Transverse colon (tissue), 4 donors: ENCODE measurements at places on chromosomes 13 and 19.

DNA sequence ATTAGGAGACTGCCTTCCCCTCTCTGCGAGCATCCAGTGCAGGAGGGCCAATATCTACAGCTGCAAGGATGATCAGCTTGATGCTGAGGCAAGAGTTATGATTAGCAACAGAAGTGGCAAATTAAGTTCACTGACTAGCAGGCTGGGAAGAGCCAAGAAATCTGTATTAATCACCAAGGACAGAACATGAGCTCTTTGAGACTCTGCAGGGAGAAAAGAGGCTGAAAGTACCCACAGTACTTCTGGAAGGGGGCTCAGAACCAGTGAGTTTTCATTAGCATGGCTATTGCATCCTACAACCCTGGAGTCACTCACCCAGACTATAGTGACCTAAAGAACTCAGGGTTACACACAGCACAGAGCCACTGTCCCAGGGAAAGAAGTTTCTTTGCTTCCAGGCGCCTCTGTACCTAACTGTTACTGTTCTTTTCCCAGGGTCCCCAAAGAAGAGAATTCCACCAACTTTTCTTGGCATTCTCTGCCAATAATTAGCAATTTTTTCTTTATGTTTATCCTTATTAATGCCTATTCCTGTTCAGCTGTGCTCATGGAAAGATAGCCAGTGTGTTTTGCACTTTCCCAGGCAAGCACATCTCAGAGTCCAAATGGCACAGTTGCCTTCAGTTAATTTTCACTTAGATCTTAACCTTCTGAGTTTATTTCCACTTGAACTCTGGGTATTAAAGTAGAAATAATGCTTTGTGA is 25.8 kb upstream of the MEDAG start:
- DNase-seq, result no peak

GRCh38 chr13:42548731-42549551 is 25.0 kb upstream of the TNFSF11 start:
- peak; percentile 29 for DNase-seq

GRCh38 chr19:1491114-1491848 is at the start of gene REEP6:
Gene REEP6 (plus strand): TSS chr19:1491181. CDS start chr19:1491270, 89 bp downstream.
- no peak for DNase-seq

- DNase-seq, result no peak
Measured at GRCh38 chr13:43614063-43614462, 172.7 kb downstream of the ENOX1 start.

DNA sequence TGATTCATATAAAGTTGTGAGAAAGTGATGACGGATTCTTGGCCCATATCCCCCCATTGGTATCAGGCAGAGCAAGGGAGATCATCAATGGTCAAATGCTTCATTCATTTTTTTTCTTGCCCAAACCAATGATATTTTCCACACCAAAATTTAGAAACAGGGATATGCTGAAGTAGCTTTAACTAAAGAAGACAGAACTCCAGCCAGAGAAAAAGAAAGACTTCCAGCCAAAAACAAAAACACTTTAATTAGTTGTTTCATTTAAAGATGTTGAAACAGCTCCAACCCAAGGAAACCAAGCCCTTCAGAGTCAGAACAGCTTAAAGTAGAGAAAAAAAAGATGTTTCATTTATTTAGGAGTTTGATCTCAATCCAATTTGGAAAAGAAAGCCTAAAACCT is 358.9 kb upstream of the NBEA start:
- DNase-seq, result no peak

DNA sequence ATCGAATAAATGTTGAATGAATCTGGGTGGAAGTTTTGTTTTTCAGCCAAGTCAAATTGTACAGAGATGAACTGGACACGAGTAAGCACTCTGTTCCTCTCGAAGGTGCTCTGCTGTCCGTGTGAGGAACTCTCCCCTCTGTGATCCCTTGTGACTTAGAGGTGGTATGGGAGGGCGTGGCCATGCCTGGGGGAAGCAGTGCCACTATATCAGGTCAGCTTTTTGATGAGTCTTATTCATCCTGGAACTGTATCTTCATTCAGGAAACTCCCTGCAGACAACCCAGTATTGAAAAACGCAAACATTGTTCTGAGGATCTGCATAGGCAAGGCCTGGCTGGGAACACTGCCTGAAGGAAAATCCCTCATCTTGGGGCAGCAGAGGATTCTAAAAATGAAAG is 45.7 kb upstream of the FLT1 start:
- no peak for DNase-seq

DNA sequence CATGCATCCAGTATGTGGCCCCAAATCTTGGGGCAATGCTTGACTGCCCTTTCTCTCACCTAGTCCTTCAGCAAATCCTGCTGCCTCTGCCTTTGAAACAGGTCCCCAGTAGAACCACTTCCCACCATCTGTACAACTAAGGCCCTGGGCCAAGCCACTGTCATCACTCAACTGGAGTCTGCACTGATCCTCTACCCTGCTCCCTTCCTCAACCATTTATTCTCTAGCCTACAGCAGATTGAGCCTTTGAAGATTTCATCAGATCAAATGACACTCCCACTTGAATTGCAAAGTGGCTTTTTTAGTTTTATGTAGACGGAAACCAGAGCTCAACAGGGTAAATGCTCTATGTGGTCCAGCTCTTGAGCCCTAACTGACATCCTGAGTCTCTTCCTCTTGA is 43.5 kb downstream of the ATP8A2 start:
- no peak for DNase-seq

DNA sequence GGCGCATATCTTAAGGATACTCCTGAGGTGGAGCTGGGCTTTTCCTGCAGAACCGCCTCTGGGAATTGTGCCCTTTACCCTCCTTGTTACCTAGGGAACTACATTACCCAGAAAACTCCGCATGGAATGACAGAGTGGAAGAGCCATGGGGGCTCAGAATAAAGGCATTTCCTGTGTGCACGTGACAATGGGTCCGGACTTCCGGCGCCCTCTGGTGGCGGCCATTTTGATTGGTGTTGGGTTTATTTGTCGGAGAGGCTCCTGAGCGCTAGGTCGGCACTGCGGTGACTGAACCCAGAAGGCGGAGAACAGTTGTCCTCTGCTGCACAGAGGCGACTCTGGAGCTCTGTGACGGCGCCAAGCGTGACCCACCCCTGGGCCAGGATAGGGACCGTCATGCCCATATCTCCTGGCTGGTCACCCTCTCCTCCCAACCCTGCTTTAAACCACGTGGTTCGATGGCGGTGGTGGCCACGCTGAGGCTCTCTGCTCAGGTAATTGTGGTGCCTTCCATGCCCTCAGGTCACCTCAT is at the start of gene ZNF587B:
Gene ZNF587B, plus strand, starts transcription at position 229 of the 532 bp plus-strand sequence. Its CDS starts 230 bp downstream, at position 459.
- peak; percentile 64 for DNase-seq

- no peak for DNase-seq
Measured at GRCh38 chr13:33303855-33304597, 18.5 kb upstream of the STARD13 start.

- no peak for DNase-seq
Measured at GRCh38 chr13:28705461-28706083, 13.2 kb downstream of the SLC46A3 start.

DNA sequence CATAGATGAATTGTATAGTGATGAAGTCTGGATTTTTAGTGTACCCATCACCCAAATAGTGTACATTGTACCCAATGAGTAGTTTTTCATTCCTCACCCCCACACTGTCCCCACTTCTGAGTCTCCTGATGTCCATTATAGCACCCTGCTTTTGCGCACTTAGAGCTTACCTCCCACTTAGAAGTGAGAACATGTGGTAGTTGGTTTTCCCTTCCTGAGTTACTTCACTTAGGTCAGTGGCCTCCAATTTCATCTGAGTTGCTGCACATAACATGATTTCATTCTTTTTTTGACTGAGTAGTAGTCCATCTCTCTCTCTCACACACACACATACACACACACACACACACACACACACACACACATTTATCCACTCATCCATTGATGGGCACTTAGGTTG is 43.2 kb upstream of the ALOX5AP start:
- DNase-seq, result no peak

GRCh38 chr13:62613819-62614218 is 1198.2 kb upstream of the PCDH20 start:
- DNase-seq, result no peak

DNA sequence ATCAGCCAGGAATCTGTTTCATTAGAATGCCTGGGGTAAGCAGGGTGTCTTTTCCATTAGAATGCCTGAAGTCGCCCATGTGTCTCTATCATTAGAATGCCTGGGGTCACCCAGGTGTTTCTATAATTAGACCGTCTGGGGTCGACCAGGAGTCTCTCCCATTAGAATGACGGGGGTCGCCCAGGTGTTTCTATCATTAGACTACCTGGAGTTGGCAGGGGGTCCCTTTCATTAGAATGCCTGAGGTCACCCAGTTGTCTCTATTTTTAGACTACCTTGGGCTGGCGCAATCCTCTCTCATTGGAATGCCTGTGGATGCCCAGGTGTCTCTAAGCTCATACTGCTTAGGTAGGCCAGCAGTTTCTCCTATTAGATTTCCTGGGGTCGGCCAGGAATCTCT is 1447.6 kb downstream of the UQCRFS1 start:
- no peak for DNase-seq

DNA sequence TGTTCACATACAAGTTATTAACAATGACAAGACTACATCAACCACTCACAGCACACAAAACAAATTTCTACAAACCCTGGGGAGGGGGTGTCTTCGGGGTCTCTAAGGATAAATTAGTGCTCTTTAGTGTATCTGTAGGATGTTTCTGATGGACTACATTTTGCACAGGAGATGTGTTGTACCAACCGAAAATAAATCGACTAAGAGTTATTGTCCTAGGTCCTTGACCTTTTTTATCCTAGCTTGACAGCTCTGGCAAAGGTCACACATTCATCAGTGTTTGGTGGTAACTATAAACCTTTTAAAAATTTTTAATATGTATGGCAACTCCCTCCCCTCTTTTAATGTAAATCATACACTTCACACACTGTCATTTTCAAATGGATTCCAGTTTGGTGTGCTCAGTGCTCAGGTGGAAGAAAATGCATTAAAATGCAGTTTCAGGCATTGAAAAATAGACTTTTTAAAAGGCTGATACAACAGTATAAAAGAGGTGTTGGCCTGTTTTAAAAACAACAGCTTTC is 7.7 kb downstream of the ZIC5 start:
- no peak for DNase-seq

GRCh38 chr13:21405309-21405708 is 53.8 kb downstream of the ZDHHC20 start:
- no peak for DNase-seq

DNA sequence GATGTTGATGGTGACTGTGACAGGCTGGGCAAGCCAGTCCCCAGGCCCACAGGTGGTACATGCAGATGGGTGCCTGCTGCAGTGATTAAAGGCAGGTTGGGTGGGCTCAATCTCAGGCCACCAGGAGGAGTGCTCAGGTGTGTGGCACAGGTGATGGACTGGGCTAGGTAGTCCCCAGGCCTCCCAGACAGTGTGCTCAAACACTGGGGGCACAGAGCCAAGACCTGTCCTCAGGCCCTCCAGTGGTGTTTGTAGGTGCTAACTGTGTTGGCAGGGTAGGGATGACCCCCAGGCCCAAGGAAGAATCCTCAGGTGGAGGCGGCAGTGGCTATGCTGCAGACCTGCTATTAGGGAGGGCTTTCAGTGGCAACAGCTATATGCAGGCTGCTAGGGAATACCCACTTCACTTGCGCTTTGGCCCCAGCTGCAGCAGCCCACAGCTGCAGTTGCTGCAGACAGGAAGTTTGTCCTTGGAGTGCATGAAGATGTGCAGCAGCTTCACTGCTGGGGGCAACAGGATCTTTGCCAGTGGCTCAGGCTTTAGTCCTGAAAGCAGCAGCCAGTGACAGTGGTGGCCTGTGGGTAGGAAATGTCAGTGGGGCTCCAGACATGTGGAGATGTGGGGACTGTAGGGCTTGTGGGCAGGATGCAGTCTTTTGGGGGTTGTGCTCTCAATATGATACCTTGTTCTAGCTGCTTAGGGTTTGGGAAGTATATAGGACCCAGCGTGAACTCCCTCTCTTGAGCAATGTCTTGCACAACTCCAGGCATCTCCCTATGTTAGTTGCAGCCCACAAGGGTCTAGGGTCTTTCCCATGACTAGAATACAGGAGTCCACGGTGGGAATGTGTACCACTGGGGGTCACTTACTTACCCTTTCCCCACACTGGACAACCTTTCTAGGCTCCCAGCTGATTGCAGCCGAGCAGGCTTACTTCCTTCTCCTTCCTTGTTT is 54.1 kb upstream of the MLNR start:
- DNase-seq, result no peak

DNA sequence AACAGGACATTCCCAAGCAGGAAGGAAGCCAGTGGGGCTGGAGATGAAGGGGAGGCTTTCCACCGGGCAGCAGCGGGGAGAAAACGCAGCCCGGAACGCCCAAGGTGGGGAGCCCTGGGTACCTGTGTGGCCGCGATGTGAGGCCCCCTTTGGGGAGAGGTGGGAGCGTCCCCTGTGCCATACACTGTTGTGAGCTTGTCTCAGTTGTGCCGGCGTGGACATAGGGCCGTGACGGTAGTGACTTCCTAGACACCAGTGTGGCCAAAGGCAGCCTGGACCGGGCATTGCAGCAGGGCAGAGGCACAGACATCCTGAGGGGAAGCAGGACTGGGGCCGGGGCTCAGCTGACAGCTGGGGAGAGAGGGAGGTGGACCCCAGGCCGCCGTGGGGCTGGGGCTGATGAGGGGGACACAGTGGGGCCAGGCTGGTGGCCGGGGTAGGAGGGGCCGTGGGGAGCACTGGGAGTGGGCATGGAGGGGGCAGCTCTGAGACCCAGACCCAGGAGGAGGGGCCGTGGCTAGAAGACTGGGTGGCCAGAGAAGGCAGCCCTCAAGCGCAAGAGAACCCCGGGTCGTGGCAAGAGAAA is 38.5 kb upstream of the TFDP1 start:
- DNase-seq, result peak; percentile 4

GRCh38 chr13:42354241-42355091 is 82.5 kb downstream of the AKAP11 start:
- no peak for DNase-seq

DNA sequence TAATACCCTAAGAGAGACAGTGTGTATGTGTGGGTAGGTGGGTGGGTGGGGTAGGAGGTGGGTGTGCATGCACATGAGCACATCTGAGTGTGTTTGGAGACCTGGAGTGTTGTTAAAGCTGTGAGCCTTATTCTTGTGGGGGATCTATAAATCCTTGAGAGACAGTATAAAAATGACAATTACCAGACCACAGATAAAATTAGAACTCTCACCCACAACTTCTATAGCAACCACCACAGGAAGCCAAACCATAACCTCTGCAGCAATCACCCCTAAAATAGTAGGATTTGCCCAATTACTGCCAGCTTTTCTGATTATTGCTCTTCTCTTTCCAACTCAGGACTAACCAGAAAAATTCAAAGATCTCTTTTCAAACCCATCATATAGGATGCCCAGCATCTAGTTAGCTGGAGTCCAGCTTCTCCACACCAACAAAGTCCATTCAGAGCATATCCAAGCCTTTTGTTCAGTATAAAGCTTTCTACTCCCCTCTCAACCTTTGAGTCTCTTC is 93.4 kb upstream of the SLITRK1 start:
- DNase-seq, result no peak
